ENCODE measurements at places on chromosomes 1 and 21.

DNA sequence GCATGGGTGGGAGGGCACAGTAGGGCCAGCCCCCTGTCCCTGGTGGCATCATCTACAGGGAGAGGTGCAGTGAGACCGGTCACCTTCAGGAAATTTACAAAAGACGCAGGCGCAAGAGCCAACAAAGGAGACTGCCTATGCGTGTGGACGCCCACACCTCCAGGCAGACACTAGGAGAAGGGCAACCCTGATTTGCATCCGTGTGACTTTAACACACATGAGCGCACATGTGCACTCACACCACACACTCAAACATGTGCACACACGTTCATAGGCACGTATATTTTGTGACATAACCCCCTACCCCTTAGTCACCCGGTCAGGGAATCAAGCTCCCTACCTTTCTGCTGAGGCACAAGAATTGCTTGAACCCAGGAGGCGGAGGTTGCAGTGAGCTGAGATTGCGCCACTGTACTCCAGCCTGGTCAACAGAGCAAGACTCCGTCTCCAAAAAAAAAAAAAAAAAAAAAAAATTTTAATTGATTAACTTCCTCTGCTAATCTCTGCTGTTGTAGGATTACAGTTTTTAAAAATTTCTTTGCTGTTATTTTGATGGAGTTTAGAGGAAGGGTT lies 84.7 kb upstream of the SLC25A33 start:
- DNase-seq = no peak

GRCh38 chr1:174841747-174842146 lies 158.0 kb upstream of the CACYBP start:
- no peak for DNase-seq

- DNase-seq = no peak
Observed at GRCh38 chr1:116436611-116436970, 63.5 kb downstream of the ATP1A1 start.

DNA sequence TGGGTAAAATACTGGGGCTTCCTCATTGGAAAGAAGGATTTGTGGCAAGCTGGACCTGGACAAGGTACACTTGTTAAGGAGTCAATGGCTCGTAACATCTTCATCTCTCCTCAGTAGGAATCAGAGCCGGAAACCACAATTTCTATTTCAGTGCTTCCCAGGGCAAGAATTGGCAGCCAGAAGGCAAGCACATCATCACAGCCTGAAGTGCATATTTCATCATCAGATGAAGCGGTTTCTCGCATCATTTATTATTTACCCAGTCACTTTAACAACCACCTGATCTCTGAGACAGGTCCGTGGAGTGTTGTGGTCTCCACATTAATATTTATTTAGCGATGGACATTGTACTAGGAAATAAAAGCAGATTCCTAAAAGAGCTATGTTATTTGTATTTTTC lies 55.0 kb downstream of the KCNJ15 start:
- no peak for DNase-seq

DNA sequence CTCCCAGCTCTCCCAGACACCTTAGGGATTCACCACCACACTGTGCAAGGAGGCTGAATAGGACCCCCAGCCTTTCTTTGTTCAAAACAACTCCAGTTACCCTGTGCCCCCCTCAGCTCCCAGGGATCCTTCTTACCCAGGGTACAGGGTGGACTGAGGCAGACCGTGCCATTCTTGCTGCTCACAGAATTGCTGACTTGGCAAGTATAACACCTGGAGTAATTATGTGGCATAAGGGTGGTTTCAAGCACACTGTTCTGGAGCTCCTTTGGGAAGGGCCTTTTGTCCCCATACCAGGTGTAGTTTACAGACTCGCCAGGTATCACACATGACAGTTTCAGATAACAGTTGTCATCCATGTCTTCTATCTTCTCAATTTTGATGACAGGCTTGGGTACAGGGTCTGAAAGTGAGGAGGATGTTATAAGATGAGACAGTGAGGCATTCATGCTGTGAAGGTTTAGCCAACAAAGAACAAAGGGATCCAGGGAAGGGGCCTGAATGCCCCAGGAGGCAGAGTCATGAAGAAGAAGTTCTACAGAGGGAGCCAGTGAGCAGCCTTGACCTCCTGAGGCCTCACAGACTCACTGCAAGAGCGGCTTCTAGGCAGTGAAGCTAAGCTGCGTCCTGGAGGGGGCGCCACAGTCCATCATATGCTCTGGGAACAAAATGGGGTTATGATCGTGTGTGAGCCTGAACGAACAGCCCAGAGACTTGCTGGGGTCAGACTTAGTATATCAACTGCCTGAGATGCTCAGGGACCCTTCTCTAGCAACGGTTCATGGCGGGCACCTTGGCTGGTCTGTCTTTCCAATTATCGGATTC lies 30.3 kb downstream of the CD48 start:
- peak; percentile 89 for DNase-seq

DNA sequence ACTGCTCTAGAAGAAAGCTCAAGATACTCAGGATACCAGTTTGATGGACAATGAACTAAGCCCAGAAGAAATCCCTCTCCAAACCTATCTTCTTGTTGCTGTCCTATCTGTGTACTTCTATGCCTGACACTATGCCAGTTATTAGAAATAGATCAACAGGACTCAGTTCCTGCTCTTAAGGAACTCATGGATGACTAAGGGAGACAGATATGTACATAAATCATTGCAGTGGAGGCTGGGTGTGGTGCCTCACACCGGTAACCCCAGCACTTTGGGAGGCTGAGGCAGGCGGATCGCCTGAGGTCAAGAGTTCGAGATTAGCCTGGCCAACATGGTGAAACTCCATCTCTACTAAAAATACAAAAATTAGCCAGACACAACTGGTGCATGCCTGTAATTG lies 42.4 kb upstream of the AK4 start:
- no peak for DNase-seq

DNA sequence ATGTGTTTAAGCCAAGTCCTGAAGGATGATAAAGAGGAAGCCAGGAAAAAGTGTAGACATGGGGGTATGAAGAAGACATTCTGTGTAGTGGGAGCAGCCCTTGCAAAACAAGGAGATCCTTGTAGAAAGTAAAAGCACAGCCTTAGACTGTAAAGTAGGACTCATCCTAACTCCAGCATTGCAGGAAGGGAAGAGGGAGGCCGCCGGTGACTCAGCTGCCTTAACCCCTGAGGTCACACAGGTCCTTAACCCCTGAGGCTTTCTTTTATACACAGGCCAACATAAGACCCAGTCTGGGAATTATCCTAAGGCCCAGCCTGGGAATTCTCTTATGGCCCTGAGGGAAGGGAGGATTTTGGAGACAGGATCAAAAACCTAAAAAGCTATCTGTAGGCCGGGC lies 18.0 kb downstream of the PGM1 start:
- no peak for DNase-seq

DNA sequence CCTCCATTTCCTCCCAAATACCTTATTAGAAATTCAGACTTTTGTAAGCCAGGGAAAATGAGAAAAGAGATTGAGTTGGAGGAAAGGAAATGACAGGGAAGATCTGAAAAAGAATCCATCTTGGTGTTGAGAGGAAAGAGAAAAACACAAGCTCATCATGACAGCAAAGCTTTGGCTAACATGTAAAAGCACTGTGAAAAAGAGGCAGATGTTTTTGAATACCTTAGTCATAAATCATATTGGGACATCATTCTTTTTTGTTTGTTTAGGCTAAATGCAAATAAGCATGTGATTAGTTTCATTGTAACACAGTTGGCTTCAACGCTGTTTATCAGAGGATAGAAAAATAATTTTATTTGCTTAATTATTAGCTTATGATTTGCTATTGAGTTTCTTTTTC lies 64.6 kb downstream of the LHX8 start:
- no peak for DNase-seq

GRCh38 chr1:72932025-72932424 lies 649.7 kb upstream of the NEGR1 start:
- no peak for DNase-seq

GRCh38 chr1:8930116-8930515 lies 15.6 kb upstream of the CA6 start:
- DNase-seq = no peak

DNA sequence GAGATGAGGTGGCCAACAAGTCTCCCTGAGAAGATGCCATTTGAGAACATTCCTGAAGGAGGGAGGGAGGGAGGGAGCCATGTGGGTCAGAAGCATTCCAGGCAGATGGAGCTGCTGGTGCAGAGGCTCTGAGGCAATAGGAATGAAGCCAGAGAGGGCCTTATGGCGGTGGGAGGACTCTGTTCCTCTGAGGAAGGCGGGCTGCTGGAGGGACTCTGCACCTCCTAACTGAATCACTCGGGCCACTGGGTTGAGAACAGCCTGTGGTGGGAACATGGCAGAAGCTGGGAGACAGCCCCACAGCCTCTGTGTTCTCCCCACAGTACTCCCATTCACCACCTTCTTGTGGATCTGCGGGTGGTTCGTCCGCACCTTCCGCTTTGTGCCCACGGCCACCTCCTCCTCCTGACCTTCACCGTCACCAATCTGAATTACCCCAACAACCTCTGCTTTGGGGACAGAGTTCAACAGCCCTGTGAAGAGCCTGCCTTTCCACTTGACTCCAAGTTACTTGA lies 2.4 kb upstream of the TMEM125 start:
- no peak for DNase-seq

DNA sequence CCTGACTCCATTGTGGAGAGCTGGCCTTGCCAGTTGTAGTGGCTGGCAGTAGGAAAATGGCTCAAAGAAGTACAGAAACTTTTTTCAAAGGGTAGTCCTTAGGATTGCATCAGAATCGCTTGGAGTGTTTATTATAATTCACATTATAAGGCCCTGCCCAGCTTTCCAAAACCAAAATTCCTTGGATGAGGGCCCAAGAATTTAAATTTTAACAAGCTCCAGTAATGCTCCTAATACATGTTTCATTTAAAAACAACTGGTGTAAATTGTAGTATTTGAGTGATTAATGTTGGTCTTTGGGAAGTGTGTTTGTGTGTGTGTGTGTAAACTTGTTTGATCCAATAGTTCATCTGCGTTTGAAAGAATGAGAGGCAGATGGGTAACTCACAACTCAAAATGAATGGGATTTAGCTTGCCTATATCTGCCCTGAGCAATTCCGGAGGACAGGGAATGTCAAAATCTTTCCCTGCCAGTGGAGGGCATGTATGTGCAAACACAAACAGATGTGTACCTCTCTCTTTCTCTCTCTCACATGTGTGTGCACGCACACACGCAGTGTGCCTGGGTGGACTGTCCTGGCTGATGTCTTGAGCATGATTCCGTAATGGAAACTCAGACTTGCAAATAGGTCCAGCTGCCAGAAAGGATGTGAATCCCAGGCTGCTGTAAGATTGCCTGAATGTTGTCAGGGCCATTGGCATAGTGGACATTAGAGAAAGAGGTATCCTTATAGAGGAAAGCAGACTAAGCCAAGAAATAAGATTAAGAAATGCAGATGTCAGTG lies 293.1 kb downstream of the LMX1A start:
- DNase-seq = no peak

GRCh38 chr1:93851878-93852277 lies 27.1 kb downstream of the DNTTIP2 start:
- DNase-seq = no peak

DNA sequence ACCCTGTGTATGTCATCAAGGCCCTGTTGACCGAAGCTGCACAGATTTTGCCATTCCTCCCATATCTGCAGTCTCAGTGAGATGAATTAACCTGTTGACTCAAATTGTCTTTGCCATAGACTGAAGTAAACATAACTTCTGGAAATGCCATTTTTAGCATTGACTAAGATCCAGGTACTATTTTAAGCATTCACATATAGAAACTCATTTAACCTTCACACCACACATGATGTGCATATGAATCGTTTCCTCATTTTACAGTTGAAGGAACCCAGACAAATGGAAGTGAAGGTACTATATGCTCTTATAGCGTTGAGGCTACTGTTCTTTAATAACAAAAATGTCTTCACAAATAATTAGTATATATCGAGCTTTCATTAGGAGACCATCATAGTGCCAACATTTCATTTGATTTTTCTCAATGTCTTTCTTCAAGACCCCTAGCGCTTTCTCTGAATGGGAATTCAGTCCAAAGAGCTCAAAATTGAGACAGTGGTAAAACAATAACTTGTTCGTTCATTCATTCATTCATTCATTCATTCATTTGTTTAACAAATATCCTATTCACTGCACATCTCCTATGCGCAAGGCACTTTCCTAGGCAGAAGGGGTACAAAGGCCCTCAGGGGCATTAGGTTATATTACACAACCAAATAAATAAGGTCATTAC lies 444.7 kb downstream of the ADGRL2 start:
- no peak for DNase-seq

- DNase-seq = no peak
Observed at GRCh38 chr21:33869873-33870272, 45.7 kb downstream of the ATP5PO start.

GRCh38 chr1:226497276-226497833 lies 51.2 kb upstream of the STUM start:
- DNase-seq = no peak

DNA sequence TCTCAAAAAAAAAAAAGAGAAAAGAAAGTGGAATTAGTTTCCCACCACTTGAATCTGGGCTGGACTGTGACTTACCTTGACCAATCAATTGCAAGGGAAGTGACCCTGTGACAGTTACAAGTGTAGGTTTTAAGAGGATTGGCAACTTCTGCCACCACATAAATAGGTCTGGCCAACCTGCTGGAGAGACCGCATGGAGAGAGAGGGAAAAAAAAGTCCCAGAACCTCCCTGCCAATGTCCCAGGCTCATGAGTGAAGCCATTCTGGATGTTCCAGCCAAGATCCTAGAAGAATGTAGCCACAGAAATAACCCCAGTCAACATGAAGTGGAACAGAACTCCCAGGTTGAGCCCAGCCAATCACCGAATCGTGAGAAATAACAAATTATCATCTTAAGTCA lies 11.8 kb upstream of the ZMYM6 start:
- DNase-seq = no peak

DNA sequence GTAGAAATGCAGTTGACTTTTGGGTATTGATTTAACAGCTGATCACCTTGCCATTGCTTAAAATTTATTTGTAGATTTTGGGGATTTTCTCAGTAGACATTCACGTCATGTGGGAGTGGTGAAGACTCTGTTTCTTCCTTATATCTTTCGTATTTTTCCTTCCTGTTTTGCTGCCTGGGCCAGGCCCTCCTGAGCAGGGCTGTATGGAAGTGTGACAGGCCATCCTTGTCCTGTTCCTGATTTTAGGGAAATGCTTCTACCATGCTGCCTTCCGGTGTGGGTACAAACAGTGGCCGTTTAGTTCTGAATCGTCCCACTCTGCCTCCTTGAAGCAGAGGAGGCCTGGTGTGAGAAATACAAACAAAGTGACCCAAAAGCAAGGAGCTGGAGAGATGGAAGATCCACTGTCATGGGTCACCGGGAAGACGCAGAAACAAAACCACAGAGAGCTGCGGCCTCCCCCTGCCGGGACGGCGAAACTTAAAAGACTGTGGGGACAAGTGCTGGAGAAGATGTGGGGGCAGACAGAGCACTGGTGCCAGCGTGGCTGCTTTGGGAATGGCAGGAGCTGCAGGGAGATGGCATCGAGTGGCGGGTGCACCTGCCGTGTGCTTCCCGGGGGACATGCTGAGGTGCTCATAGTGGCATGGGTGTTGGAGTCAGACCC lies 7.6 kb downstream of the AGPAT3 start:
- DNase-seq = peak; percentile 24

GRCh38 chr1:37233606-37234005 lies 199.3 kb upstream of the GRIK3 start:
- no peak for DNase-seq

- no peak for DNase-seq
Observed at GRCh38 chr1:193929374-193930033, 743.1 kb upstream of the B3GALT2 start.

Measured in cardiac septum (tissue), 1 donor.